ENCODE measurements at places on chromosomes 11 and 22.

DNA sequence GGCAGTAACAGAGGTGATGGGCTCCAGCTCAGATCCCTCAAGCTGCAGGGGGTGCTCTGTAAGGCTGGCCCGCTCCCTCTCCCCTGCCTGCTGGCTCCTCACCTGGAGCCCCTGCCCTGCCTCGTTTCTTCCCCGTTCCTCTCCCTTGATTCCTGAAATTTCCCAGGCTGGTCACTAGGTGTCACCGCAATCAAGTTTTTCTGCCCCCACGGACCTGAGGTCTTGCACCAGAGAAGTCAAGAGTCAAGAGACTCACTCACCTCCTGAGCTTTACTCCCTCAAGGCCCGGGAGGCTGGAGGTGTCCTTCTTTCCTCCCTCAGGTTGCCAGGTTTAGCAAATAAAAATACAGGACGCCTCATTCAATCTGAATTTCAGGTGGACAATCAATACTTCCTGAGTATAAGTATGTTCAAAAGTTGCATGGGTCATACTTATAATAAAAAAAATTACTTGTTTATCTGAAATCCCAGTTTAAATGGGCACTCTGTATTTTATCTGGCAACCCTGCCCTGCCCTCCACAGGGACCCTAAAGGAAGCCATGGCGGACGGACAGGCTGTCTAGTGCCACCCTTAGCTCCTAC is 69.2 kb downstream of the SCUBE1 start:
- DNase-seq, result peak; percentile 68

GRCh38 chr11:6745465-6746015 is 26.2 kb downstream of the OR2AG2 start:
- DNase-seq, result no peak

GRCh38 chr11:75432911-75433321 is at the start of gene KLHL35:
KLHL35 (minus strand) TSS chr11:75433203; CDS start chr11:75430629, 2,574 bp downstream.
- no peak for DNase-seq

- DNase-seq, result no peak
These were observed 53.9 kb upstream of the GALNT18 start for GRCh38 chr11:11675671-11676181.

- no peak for DNase-seq
These were observed 23.8 kb downstream of the CAPRIN1 start for GRCh38 chr11:34075178-34075820.

DNA sequence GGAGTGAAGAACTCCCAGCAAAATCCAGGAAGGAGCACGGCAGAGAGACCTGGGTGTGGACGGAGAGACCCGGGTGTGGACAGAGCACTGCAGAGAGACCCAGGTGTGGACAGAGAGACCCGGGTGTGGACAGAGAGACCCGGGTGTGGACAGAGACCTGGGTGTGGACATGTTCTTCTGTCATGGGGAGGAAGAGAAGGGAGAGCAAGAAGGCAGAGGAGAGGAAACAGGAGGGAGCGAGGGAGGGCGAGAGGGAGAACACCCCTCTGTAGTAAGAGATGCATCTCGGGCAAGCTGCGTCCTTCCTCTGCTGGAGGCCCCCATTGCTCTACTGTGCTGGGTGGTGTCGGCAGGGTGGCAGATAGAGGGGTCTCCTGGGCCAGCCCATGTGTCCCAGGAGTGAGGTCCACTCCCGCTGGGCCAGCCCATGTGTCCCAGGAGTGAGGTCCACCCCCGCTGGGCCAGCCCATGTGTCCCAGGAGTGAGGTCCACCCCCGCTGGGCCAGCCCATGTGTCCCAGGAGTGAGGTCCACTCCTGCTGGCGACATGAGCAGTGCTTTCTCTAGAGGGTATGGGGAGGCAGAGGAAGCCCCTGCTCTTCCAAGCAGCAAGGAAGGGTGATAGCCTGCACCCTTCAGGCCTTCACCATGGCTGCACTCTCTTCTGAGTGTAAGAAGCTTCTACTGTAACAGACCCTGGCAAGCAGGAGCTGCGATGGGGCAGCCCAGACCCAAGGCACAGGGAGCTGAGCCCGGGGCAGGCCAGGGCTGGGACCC is 934.2 kb downstream of the BRD1 start:
- no peak for DNase-seq

DNA sequence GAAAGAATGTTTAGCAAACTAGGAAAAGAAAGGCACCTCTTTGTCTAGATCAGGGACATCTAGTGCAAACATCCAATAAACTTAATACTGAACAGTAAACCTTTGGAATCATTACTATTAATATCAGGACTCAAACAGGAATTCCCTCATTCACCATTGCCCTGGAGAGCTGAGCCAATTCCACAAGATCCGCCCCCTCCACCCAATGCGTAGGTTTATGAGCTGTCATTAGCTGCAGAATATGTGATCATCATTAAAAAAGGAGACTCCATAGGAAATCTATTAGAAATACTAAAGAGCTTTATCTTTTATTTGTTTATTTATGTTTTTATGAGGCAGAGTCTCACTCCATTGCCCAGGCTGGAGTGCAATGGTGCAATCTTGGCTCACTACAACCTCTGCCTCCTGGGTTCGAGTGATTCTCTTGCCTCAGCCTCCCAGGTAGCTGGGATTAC is 5.5 kb downstream of the IL17REL start:
- DNase-seq, result no peak

- DNase-seq, result no peak
These were observed 13.5 kb downstream of the CD59 start for GRCh38 chr11:33722590-33723234.

- no peak for DNase-seq
These were observed 731.5 kb downstream of the NTM start for GRCh38 chr11:132101881-132102280.

GRCh38 chr22:49583886-49584505 is 243.7 kb downstream of the BRD1 start:
- DNase-seq, result no peak

DNA sequence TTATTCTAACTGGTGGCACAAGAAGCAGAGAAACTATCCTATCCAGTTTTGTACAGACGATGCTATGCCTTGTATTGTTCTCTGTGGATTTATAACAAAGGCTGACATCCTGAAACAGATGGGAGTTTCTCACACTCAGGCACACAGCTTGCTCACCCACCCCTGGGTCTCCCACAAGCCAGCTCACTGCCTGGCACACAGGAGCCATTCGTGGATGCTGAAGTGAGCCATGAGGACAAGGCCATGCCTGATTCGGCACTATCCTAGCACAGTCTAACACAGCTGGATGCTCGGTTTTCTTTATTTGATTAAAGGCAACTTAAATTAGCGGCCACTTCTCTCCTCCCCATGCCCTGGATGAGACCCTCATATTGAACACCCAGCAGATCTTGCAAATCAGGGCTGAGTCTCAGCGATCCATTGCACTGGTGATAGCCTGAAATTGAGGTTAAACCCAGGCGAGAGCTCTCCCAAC is 25.7 kb upstream of the TMPRSS4 start:
- DNase-seq, result no peak

DNA sequence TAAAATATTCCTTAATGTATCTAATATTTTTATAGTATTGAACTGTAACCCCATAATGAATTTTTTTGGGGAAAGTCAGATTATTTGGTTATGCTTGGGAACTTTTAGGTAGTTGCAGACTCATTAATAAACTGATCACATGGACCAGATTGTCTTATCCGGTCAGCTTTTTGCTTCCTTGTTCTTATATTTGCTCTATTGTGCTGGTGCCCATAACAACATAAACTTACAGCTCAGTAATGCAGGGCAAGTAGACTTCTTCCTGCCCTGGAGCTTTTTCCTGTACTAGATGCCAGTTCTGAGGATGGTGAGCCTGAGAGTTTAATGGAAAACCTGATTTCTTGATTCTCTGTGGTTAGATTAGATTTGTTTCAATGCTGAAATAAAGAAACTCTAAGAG is 53.2 kb downstream of the MTMR3 start:
- DNase-seq, result no peak

- no peak for DNase-seq
These were observed 993 bp downstream of the RELA start for GRCh38 chr11:65661599-65662246.

All from RPMI8226 (cell line).